Activated CD4-positive, CD25-positive, alpha-beta regulatory T cell (primary cell): ENCODE measurements at places on chromosomes 4 and X.

GRCh38 chrX:38220024-38220414 is 652 bp downstream of the SRPX start:
- DNase-seq, result no peak

- DNase-seq, result no peak
Measured at GRCh38 chr4:74309223-74309622, 953 bp downstream of the EPGN start.

DNA sequence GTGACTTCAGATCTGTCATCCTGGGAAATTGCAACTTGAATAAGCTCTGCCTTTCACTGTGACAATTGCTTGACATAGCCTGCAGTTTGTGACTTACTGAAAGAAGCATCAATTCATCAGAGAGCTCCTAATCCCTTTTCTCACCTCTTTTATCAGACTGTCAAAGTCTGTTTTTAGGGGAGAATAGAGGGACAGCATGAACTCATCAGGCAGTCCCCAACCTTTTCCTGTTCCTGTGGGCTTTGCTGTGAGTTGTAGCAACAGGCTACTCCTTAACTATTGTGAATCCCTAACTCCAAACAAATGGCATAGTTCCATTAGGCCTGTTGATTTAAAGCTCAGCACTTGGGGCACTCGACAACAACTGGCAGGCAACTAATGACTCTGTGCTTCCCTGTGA is 64.9 kb downstream of the DOCK11 start:
- no peak for DNase-seq

DNA sequence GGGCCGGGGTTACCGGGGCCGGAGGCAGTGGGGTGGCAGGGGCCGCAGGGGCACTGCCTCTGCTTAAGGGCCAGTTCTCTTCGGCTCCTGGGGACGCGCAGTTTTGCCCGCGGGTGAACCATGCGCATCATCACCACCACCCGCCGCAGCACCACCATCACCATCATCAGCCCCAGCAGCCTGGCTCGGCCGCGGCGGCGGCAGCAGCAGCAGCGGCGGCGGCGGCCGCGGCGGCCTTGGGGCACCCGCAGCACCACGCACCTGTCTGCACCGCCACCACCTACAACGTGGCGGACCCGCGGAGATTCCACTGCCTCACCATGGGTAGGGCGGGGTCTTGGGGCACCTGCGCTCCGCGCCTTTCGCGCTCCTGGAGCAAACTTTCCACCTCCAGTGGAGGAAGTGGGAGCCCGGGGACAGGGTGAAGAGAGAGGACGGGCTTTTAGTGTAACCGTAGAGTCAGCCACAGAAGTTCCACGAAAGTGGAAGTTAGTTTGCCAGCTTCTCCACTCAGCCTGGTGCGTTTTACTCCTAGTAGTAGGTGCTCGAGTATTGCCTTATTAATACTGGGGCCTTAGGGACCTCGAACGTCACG is 729 bp downstream of the GSX2 start:
- no peak for DNase-seq

GRCh38 chr4:94407846-94408245 is 43.9 kb upstream of the PDLIM5 start:
- DNase-seq, result no peak

GRCh38 chr4:153486281-153487151 is 20.4 kb downstream of the TMEM131L start:
- no peak for DNase-seq

DNA sequence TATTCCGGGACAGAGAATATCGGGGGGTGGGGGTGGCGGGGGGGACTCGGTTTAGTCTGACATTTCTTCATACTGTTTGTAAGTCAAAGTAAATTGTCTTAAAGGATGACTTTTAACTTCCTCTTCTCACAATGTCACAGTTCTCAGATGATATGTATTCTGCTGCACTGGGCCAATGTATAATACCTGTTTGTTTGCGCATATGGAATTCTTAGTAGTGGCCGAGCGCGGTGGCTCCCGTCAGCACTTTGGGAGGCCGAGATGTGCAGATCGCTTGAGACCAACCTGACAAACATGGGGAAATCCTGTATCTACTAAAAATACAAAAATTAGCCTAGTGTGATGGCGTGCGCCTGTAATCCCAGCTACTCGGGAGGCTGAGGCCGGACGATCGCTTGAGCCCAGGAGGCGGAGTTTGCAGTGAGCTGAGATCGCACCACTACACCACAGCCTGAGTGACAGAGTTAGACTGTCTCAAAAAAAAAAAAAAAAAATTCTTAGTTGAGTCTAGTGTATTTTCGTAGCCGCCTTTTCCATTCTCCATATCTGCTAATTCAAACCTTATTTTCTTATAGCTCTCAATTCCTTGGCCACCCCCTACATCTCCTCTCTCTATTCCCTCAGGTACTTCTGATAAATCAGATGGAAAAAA is 851 bp downstream of the POLR2B start:
- DNase-seq, result no peak

- no peak for DNase-seq
Measured at GRCh38 chr4:183499389-183499788, 5.5 kb upstream of the ING2 start.

DNA sequence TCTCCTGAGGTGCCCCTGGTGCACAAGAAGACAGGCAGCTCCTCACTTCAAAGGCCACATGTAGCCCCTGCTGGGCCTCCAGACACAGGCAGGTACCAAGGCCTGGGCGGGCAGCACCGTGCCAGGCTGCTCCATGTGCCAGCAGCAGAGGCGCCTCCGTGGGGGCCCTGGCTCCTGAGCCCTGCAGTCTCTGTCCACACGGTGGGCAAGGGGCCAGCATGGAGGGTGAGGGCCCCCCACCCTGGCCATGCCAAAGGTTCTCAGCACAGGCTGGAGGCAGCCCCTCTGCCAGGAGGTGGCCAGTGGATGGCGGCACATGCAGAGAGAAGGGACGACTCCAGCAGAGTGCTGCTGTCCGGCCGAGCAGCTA is 72.6 kb downstream of the FAM53A start:
- no peak for DNase-seq

DNA sequence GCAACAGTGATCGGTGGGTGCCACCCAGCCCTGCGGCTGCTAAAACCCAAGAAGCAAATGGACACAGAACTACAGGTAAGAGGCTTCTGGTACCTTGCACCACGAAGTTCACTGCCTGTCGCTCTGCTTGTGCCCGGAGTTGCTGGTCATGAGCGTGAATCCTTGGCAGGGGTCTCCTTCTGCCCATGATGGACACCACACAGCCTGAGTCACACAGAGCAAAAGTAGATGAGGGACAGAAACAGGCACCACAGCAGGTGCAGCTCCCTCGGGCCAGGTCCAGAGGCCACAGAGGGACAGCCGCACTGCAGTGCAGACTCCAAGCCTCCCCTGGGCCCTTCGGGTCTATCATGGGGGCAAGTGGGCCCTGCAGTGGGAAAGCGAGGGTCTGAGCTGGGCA is 22.4 kb downstream of the NAT8L start:
- DNase-seq, result no peak

DNA sequence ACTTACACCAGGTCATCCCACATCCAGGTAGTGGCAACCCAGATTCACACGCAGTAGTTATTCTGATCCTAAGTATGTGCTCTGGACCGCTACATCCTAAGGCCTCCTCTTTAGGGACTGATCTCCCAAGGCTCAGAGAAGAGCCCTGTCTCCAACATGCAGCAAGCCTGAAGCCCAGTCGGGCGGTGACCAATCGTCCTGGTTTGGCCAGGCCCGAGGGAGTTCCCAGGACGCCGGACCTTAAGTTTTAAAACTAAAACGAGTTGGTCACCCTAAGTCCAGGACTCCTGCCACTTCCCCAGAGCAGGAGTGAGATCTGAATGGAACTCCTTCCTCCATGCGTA is 385 bp downstream of the LYAR start:
- DNase-seq, result no peak

GRCh38 chr4:105560421-105560848 is 8.0 kb downstream of the ARHGEF38 start:
- no peak for DNase-seq

DNA sequence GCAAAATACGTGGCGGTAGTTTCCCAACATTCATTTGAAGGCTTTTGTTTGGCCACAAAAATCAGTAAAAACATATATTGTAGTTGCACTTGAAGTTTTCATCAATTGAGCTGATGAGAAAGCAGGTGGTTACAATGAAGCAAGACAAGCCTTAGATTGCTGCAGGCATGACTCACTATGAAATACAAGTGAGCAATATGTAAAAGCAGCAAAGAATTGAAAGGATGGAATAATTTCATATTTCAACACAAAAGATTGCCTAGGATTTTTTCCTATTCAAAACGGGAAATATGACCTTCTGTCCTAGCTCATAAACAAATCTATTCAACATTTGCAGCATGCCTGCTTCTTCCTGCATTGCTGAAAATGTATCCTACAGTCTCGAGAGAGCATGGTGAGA is 190.9 kb upstream of the BANK1 start:
- no peak for DNase-seq

GRCh38 chr4:23747281-23747735 is 142.5 kb downstream of the PPARGC1A start:
- DNase-seq, result no peak

GRCh38 chrX:154018518-154019060 is 1.1 kb downstream of the IRAK1 start:
- DNase-seq, result no peak
